Stimulated activated CD4-positive, alpha-beta T cell treated with anti-CD3 and anti-CD28 coated beads, Interleukin-1b, Interleukin-23, amount 100 ng/mL, for 1 hour (primary cell): ENCODE measurements at places on chromosomes 3 and 15.
A peak's percentile ranks its signal among the peaks of the same experiment; 100 is the strongest.

- peak; percentile 7 for DNase-seq
Measured at GRCh38 chr3:142279965-142280590, 54.7 kb upstream of the GK5 start.

- DNase-seq = no peak
Measured at GRCh38 chr3:16767006-16767405, 117.7 kb upstream of the PLCL2 start.

DNA sequence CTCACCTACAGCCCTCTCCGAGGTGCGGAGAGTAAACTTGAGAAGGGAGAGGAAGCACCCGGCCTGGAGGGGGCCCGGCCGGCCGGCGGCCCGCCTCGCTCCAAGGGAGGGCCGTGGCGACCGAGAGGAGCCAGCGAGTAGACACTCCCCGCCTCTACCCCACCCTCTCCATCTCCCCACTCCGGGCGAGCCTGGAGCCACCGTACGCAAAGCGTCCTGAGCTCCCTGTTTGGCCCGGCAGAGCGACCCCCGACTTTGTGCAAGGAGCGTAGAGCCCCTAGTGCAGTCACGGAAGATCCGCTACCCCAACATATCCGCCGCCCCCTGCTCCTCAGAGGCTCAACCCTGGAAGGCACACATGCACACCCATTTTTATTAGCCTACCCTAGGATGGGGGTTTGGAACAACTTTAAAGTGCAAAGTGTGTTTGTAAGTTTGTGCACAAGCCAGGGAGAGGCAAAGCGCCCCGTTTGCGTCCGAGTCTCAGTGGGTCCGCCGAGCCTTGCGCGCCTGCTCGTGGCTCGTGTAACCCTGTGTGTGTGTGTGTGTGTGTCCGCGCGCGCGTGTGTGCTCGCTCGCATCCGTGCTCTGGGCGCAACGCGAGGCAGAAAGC lies 508 bp upstream of the SMAD6 start:
- no peak for DNase-seq

GRCh38 chr15:66707310-66708082 lies 5.5 kb downstream of the SMAD6 start:
- no peak for DNase-seq

DNA sequence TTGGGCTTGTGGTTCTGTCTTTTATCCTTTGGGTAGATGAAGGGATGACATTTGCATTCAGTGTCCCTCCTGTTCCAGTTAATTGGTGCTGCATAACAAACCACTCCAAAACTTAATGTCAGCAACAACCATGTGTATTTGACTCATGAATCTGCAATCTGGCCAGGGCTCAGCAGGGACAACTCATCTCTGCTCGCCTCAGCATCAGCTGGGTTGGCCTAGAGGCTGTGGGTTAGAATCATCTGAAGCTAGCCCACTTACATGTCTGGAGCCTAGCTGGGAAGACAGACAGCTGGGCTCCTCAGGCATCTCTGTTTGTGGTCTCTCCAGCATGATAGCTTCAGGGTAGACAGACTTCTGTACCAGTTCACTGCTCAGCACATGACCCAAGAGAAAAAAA lies 92.0 kb downstream of the TMEM108 start:
- DNase-seq = no peak

GRCh38 chr3:32239307-32240158 lies 1.1 kb downstream of the CMTM8 start:
- no peak for DNase-seq

GRCh38 chr3:15979495-15979894 lies 181.7 kb upstream of the ANKRD28 start:
- DNase-seq = no peak

DNA sequence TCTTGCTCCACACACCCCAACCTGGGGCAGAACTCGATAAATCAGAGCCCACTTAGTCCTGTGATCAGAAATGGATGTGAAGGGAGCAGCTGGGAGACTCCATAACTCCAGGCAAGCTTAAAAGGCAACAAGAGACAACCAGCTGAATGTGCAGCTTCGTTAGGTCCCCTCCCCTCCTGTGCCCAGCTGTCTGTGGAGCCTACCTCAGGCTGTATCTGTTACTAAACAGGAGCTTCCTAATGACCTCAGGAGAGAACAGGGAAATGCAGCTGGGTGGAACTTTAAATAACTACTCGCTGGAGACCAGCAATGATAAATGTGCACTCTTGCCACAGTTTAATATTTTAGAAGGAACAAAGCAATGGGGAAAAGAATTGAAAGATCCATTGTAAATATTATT lies 25.9 kb downstream of the SLC9A9 start:
- no peak for DNase-seq

DNA sequence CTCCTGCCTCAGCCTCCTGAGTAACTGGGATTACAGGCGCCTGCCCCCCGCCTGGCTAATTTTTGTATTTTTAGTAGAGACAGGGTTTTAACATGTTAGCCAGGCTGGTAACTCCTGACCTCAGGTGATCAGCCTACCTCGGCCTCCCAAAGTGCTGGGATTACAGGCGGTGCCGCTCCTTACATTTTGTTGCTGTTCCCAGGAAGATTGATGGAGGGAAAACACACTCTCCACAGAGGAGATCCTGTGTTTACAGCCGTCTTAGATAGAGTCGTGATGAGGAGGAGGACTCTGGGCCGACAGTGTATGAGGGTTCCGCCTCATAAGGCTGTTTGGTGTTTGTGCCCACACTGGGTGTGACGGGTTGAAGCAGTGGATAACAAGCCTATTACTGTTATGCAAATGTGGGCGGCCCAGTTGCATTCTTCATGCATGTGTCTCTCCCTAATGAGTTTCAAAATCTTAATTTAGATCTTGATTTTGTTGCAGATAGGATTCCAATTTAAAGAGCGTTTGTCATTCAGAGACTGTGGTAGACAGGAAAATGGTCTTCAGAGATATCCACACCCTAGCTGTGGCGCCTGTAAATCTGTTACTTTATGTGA lies 60.0 kb downstream of the APBA2 start:
- DNase-seq = no peak

DNA sequence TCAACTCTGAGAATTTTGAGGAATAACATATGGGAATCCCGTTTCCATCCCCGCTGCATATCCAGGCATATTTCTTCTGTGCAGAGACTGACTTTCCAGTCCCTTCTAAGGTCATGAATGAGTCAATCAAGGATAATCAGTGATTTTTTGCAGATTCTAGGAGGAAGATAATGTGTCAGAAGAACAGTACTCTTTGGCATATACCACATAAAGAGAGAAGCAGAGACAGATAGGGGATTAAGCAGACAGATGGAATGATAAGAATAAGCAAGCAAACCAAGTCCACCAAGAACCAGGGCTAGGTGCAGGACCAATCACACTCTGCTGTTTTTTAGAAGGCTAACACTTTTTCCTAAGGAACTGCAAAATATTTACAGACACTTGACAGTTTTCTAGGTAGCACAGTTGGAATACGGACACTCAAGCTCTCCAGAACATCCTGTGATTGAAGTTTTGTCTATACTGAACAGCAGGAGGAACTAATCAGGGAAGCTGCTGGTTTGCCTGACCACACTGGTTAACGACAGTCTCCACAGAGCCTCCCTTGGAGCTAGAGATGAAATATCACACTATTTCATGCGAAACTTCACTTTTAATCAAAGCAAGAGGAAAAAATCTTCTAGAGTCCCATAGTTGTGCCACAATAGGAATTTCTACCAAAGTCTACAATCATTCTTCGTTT lies 450.0 kb upstream of the KCNMB2 start:
- no peak for DNase-seq

GRCh38 chr15:87496109-87496508 lies 760.4 kb downstream of the NTRK3 start:
- no peak for DNase-seq

GRCh38 chr3:141055136-141055535 lies 4.0 kb downstream of the SPSB4 start:
- no peak for DNase-seq

DNA sequence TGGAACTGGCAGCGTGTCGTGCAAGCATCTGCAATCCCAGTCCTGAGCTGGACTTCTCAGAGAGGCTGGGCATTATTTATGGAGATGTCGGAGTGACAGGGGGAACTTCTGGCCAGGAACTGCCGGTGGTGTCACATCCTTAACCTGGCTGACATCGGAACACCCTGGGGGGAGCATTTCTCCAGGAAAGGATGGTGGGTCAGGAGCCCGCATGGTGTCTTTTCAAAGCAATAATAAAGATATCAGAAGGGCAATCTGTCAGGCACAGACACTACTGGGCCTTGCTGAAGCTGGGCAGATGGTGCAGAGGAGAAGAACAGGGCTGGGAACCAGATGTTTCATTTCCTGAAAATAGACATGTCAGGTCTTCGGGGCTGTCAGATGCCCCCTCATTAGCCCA lies 133.5 kb downstream of the WNT7A start:
- DNase-seq = no peak

DNA sequence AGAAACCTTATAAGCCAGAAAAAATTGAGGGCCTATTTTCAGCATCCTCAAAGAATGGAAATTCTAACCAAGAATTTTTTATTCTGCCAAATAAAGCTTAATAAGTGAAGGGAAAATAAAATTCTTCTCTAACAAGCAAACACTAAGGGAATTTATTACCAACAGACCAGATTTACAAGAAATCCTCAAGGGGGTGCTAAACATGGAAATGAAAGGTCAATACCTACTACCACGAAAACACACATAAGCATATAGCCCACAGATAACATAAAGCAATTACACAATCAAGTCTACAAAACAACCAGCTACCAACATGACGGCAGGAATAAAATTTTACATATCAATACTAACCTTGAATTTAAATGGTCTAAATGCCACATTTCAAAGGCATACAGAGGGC lies 883.5 kb downstream of the SI start:
- no peak for DNase-seq

GRCh38 chr3:167084545-167084944 lies 295.6 kb downstream of the ZBBX start:
- no peak for DNase-seq

GRCh38 chr15:41934843-41935242 lies 37.5 kb downstream of the EHD4 start:
- DNase-seq = peak; percentile 42

DNA sequence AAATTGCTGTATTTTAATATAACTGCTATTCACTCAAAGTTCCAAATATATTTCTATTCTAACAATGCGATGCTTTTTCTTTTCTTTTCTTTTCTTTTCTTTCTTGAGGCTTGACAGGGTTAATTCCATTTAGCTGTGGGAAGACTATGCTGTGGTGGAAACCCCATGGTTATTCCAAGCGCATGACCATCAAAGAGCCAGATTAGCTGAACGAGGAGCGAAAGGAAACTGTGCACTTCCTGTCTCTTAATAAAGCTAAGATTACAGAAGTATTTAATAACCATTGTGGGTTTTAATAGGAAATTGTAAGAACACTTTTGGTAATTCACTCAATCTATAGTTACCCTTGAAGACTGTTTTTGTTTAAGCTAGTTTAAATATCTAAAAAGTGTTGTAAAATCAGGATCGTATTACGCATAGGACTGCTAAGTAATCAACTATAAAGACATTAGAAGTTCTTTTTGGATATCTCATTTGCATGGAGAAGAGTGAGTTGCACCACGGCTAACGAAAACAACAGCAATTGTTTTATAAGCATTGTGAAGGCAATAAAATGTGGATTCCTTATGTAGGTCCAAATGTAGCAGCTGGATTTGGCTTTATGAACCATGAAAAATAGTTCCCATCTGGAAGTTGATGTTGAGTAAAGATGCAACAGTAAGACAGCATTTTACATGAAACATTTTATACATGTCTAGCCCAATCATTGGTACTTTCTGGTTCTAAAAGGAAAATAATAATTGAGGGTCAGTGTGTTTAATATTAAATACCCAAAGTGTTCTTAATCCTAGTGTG lies 105.4 kb downstream of the ZIC1 start:
- DNase-seq = no peak
